ENCODE measurements at places on chromosomes 13 and 19.
A peak's percentile ranks its signal among the peaks of the same experiment; 100 is the strongest.

- DNase-seq = no peak
Measured at GRCh38 chr13:110359840-110360301, 52.8 kb downstream of the COL4A2 start.

- DNase-seq = peak; percentile 39
Measured at GRCh38 chr19:47765523-47766358, 12.8 kb upstream of the SELENOW start.

DNA sequence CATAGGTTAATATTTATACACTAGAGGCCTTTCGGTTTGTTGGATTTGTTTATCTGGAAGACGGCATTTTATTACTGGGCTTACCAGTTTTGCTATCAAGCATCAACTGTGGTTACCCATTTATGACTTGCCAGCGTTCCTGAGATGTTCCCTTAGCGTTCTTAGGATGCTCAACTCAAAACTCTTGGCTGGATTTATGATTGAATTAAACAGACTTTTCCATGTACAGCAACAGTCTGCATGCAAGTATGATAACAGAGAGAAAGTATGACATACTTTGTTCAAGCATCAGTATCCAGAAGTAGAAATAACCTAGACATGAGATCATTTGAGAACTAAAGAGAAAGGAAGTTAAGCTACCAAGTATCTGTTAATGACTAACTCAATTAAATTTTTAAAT, 29.9 kb upstream of the RNF113B start:
- DNase-seq = no peak

- DNase-seq = peak; percentile 58
Measured at GRCh38 chr19:17996826-17997316, 11.1 kb upstream of the ARRDC2 start.

- no peak for DNase-seq
Measured at GRCh38 chr13:89465366-89465765, 1794.2 kb downstream of the SLITRK5 start.

GRCh38 chr13:20373861-20374260, 141.7 kb upstream of the GJB6 start:
- no peak for DNase-seq

- DNase-seq = peak; percentile 28
Measured at GRCh38 chr13:24693862-24694471, 13.8 kb downstream of the ATP12A start.

- DNase-seq = no peak
Measured at GRCh38 chr13:48586591-48587103, 53.8 kb upstream of the RCBTB2 start.
